ENCODE measurements at places on chromosomes 6 and 20.

- DNase-seq: no peak
Measured at GRCh38 chr20:48791666-48792071, 36.1 kb downstream of the PREX1 start.

- DNase-seq: no peak
Measured at GRCh38 chr6:35230498-35230897, 16.7 kb downstream of the SCUBE3 start.

DNA sequence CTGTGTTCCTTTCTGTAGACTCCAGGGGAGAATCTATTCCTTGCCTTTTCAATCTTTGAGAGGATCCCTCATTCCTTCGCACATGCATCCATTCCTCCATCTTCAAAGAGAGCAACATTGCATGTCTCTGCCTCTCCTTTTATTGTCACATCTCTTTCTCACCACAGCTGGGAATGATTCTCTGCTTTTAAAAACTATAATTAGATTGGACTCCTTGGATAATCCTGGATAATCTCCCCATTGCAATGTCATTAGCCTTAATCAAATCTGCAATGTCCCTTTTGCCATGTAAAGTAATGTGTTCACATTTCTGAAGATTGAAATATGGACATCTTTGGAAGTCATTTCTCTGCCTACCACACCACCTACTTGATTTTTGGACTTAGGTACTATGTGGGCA, 750.1 kb downstream of the COL12A1 start:
- DNase-seq: no peak

- DNase-seq: no peak
Measured at GRCh38 chr6:116836606-116837342, 7.9 kb upstream of the GPRC6A start.

DNA sequence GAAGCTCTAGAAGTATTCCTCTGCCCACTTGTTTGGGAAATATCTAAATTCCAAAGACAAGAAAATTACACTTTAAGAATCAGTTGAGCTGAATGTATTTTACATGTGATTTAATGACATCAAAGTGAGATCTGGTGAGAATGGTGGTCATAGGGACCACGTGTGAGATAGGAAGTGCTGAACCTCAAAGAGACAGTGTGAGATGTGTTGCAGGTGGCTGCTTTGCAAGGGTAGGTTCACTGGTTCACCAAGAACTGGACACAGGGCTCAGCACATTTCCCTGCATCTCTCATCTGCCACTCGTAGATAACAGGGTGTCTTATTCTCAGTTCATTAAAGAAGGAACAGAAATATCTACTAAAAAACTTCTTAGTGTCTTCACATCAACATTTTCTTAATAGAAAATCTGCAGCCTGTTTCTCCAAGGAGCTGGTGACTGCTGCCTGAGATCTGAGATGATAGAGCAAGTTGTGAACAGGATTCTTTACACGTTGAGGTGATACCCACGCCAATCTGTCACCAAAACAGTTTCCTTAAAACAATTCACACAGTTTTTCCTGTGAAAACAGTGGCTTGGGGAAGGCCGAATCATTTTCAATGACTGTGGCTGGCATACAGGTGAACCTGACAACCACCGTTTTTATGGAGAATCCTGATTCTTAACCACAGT, 7.2 kb downstream of the CCR6 start:
- DNase-seq: no peak

GRCh38 chr6:47267301-47267700, 42.4 kb downstream of the TNFRSF21 start:
- DNase-seq: no peak

GRCh38 chr20:32158943-32159660, 48.4 kb downstream of the PLAGL2 start:
- no peak for DNase-seq

- DNase-seq: peak; percentile 35
Measured at GRCh38 chr6:33710296-33711121, 991 bp downstream of the UQCC2 start.

GRCh38 chr20:50838322-50838625, 43.4 kb downstream of the BCAS4 start:
- DNase-seq: no peak

GRCh38 chr20:41229259-41229658, 88.3 kb downstream of the ZHX3 start:
- no peak for DNase-seq

DNA sequence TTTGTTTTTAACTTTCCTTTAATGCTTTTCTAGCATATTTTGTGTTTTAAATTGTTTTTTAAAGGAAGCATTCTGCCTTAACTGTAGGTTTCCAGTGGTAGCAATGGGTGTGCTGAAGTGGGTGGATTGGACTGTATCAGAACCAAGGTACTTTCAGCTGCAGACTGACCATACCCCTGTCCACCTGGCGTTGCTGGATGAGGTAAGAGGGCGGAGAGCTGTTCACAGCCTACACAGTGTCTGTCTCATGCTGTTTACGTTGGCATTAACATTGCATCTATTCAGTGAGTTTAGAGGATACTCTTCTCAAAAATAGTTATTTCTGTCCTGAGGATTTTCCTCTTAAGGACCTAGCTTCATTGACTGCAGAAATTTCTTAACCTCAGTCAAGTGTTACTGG, 11.9 kb downstream of the NELFCD start:
- DNase-seq: no peak

GRCh38 chr20:54132612-54133433, 41.0 kb downstream of the CYP24A1 start:
- DNase-seq: no peak

- DNase-seq: no peak
Measured at GRCh38 chr6:169075211-169075914, 178.3 kb downstream of the THBS2 start.

GRCh38 chr6:108492131-108492766, 68.5 kb upstream of the FOXO3 start:
- DNase-seq: peak; percentile 76

GRCh38 chr20:63978319-63979228, 868 bp downstream of the SAMD10 start:
- peak; percentile 69 for DNase-seq

DNA sequence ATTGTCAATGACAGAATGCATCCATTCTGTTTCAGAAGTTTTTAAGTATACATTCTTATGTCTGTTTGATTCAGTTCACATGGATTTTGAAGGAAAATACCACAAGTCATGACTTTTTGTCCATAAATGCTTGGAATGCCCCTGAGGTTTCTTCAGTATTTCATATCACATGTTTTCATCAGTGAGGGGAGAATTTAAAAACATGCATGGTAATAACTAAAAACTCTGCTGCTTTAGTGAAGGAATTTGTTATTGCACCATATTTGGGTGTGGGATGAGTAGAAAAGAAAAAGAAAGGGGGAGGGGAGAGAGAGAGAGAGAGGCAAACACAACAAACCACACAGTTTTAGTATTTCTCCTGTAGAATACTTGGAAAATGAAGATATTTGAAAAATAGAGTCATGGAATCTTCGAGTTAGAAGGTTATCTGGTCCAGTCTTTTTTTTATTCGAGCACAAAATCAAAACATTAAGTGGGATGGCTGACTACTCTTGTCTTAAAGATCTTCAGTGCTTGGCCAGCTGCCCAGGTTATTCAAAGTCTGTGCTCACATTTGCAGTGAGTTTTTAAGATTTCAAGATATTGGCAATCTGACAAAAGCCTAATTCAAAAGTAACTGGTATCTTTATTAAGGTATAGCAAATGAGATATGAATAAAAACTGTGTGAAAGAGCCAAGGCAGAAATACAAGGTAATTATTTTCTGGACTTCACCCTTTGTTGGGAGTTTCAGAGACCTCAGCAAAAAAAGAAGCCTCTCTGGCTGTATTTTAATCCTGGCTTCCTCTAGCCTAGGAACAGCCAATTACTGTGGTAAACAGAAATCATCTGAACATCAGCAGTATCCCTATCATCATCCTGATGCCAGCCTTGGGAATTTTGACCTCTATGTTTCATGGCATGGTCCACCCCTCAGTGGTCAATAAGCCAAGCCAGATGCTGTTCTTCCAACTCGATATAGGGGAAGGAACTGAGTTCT, 687.9 kb upstream of the CITED2 start:
- DNase-seq: peak; percentile 31

- DNase-seq: no peak
Measured at GRCh38 chr6:30810813-30811339, 66.5 kb upstream of the IER3 start.

DNA sequence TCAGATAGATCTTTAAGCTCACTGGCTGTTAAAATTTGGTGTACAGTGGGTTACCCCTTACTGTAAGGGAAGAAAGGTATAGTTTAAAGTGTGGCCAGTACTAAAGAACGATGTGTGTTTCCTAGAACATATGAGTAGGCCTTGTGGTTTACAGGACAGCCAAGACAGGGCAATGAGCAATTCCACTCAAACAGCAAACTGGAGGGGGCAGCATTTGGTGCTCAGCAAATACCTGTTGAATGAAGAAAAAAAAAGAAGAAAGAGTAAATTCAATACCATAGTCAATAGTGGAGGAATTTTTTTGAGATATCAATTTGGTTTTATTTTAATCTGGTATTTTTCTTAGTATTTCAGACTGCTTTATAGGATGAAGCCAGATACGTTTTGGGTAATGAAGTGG, 3.8 kb upstream of the NCOA5 start:
- no peak for DNase-seq

GRCh38 chr20:38311091-38311490, 7.1 kb downstream of the BPI start:
- no peak for DNase-seq

- peak; percentile 37 for DNase-seq
Measured at GRCh38 chr6:99614430-99615186, 8.0 kb downstream of the PRDM13 start.

- no peak for DNase-seq
Measured at GRCh38 chr6:52511572-52512151, 65.2 kb downstream of the TRAM2 start.

DNA sequence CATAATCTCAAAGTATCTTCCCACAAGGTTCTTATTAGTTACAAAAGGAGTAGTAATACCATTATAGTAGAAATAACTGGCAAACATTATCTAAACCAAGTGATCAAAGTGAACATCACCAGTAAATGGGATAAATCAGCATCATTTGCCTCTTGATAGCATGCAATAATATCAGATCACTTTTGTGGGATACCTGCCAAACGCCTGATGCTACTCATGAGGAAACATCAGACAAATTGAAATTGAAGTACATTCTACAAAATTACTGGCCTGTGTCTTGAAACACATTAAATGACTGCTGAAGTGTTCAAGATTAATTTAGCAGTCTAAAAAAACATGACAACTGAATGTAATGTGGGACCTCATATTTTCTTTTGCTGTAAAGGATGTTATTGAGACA, 208.1 kb downstream of the TINAG start:
- no peak for DNase-seq

DNA sequence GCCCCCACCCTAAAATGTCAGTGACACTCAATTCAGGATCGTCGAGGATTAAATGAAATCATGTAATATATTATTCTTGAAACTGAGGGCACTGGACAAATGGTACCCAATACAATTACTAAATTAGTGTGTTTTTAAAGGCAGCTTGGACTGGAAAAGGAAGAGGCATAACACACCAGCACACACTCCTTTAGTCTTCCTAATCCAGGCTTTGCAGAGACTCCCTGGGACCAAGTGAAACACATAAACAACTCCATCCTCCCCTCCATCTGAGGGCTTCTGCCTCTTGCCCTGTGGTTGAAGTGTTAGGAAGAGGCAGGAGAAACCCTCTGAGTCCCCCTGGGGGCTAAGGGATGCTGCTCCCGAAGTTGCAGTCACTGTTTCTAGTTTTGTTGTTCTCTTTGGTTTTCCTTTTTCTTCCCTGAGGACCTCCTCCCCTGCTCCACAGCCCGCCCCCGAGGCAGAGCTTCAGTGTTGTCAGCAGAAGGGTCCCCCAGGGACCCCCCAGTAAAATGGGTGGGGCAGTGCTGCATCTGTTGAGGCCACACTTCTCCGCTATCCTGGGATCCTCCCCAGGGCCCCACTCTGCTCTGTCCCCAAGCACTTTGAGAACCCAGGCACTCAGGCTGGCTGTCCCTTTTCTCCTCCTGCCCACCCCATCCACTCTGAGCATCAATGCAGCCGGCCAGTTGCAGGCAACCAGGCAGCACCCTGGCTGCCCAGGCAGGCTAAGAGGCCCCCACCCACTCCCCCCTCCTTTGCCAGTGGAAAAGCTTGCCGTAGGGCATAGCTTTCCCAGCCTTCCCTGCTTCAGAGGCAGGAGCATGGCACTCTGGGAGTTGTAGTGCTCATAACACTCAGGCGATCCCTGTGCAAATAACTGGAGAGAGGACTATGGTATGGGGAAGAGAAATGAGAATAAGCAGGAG, 5.9 kb downstream of the TMEM63B start:
- DNase-seq: peak; percentile 49

- no peak for DNase-seq
Measured at GRCh38 chr6:99607416-99608036, 893 bp downstream of the PRDM13 start.

DNA sequence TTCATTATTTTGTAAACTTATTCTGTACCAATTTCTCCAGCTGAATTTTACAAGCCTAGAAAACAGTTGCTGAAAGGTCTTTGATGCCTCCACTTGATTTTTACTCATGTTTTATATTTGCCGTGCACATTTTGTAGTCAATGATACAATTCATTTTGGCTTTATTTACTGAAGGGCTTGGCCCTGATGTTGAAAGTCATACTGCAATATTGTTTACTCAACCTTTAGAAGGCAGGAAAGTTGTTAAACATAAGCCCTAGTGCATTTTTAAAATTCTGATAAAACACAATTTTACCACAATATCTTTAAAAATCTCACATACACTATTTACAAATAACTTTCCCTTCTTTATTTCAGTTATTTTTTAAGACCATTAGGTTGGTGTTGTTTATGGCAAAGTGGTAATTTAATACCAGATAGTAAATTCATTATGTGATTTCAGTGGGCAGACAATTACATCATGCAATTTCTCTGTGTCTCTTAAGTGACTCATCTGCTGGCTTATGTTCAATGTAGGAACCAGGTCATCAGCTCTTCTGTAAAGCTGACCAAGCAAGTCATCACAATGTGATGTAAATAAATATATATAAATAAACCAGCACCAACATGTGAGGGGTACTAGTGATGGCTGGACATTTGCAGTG, 121.1 kb upstream of the SLC35B3 start:
- no peak for DNase-seq

GRCh38 chr20:35269055-35269781, 8.7 kb downstream of the MMP24OS start:
- peak; percentile 79 for DNase-seq

DNA sequence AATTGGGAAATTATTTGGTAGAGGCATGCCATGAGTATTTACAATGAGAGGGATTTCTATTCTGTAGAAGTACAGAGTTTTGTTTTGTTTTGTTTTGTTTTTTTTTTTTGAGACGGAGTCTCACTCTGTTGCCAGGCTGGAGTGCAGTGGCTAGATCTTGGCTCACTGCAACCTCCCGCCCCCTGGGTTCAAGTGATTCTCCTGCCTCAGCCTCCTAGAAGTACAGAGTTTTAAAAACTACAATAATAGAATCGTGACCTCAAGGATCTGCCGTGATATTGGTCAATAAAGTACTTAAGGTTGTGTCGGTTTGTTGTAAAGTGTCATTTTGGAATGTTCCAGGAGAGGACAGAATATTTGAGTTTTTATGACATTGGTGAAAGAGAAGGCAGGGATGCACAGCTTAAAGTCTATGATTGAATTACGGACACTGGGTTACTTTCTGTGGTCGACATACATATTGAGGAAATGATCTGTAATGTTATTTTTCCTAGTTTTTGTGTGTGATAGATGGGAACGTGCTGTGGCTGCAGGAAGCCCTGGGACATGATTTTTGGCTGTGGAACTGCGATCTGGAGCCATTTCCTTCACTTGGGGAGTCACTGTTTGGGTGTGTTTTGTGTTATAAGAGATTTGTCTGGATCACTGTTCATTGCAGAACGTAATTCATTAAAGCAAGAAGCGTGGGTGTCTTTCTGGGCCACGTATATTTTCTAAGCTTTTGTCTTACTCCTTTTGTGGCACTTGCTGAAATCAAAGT, 59.6 kb downstream of the TIAM2 start:
- no peak for DNase-seq
